HT-29 (cell line): ENCODE measurements at places on chromosomes 12 and 14. TPM values are rescaled to one million over a fixed set of nuclear protein-coding genes. Genes with fewer than 3 reads are reported as not detected.
A peak's percentile ranks its signal among the peaks of the same experiment; 100 is the strongest.

GRIN2B gene
- 0.08 and 0.29 TPM in 2 replicates for total RNA-seq

- DNase-seq, result no peak
These were observed 299.3 kb upstream of the STXBP6 start for GRCh38 chr14:25349269-25349668.

GRCh38 chr14:104804481-104805325, 3.8 kb downstream of the ZBTB42 start:
- no peak for DNase-seq

CD27 gene
- 0.23 TPM in 1 of 2 replicates, not detected in the other for total RNA-seq

DNA sequence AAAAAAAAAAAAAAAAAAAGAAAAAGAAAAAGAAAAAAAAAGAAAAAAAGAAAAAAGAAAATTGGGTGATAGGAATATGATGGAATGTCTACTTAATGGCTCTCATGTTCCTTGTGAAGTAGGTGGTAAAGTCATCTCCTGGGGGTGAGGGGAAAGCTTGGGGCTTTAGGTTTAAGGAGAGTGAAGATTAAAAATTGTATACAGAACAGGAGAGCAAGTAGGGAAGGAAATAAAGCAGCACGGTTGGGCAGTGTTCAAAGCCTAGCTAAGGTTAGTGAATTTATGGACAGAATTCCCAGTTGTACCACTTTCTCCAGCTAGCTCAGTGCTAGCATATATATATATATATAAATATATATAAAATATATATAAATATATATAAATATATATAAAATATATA, 40.0 kb upstream of the SLC2A13 start:
- no peak for DNase-seq

ASB2 gene
- 0.05 and 0.16 TPM in 2 replicates for total RNA-seq

DNA sequence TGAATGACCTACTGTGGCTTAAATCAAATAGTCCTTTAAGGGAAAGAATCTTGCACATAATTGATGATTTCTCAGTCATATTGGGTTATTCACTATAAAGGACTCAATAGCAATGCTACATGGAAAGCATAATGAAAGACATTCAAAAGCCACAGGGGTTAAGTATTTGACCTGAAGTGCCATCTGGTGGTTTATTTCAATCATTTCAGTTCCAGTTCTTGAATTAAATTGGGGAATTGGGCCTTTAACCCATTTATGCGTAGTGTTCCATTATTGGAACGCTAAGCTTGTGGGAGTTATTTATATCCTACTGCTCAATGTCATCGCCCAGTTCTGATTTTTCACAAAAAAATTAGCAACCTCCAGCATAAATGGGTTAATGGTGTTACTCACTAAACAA, 41.3 kb upstream of the C12orf71 start:
- peak; percentile 48 for DNase-seq

GRCh38 chr12:78149459-78149858, 318.8 kb downstream of the NAV3 start:
- no peak for DNase-seq

DNA sequence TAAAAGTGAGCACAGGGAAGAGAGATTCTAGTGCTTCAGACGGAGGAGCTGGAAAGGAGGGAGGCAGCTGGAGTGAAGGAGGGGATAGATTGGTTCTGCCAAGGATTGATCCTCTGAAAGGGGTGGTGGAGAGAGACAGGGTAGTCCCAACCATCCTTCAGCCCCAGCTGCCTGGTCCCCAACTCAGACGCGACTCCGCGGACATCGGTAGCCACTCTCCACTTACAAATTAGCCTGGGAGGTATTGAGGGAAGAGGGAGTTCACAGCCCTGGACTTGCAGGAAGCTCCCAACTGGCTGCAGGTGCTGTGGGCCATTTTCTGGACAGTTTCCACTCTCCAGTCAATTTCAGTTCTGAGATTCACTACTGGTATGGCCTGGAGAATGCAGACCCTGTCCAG, 1.2 kb downstream of the PLEKHD1 start:
- no peak for DNase-seq

GRCh38 chr12:4987076-4988046, 56.3 kb upstream of the KCNA5 start:
- no peak for DNase-seq

DNA sequence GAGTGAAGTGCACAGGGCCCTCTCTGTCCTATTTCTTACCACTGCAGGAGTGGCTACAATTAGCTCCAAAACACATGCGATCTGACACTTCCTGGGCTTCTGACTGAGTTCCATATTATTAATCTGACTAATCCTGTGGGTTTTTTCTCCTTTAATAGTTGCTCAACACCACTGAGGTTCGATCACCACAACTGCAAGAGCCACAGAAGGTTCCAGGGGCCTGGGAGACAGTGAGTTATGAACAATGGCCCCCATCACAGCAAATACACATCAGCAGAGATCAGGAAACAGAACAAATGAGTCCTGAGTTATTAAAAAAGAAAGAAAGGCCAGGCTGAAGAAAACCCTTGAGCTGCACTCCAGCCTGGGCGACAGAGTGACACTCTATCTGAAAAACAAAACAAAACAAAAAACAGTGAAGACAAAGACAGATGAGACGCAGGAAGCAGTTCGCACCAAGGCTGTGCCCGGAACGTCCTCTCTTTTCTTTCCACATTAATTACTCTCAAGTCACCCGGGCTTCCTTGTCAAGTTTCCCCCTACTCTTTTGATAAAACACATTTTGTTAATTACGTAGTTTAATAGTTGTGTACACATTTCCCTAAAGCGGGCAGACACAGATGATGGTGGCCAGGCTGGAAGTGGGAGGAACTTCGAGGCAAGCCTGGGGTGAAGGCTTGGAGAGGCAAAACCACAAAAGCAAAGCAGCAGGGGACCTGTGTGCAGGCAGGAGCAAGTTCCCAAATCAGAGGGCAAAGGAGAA, 42.7 kb downstream of the CDC42BPB start:
- no peak for DNase-seq

GRCh38 chr12:80017261-80017870, 82.0 kb upstream of the OTOGL start:
- DNase-seq, result no peak

DNA sequence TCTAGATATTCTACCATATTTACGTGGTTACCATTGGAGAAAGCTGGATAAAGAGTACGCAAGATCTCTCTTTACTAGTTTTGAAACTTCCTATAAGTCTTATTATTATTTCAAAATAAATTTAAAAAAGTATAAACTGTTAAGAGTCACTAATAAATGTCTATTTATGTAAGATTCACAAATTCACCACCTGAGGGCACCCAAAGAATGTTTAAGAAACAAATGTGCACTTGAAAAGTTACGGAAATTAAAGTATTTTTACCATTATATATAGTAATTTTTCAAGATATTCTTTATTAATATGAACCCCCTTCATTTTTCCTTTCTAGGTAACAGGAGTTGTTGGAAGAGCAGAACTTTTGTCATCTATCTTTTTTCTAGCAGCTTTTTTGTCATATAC, 11.9 kb downstream of the TMTC3 start:
- peak; percentile 65 for DNase-seq

DNA sequence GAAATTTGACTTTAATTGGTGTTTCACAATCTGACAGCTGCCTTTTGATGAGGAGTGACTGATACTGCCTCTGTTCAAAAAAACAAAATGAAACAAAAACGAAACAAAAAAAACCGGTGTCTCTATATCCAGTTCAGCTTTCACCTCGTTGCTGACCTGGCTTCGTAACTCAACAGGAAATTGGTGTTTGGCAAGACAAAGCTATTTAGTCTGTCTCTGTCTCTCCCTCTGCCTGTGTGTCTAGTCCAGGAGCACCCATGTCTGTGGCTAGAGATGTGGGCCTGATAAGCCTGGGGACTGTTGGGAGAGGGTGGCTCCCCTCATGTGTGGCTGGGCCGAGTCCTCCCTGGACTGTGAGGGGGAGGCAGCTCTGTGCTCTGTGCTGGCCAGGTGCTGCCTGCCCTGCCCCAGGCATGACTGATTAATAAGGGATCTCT, 11.3 kb downstream of the CACNA1C start:
- DNase-seq, result no peak

OR6C2 gene
- total RNA-seq, result not detected in 2 replicates

GRCh38 chr12:91902860-91903683, 242.6 kb downstream of the BTG1 start:
- DNase-seq, result no peak

DAO gene
- total RNA-seq, result not detected in 2 replicates

GRCh38 chr14:93132472-93133065, 16.8 kb upstream of the ITPK1 start:
- peak; percentile 35 for DNase-seq

- DNase-seq, result no peak
These were observed 46.9 kb upstream of the OTX2 start for GRCh38 chr14:56857216-56857615.

- DNase-seq, result no peak
These were observed 59.7 kb downstream of the PLXNC1 start for GRCh38 chr12:94207849-94208621.

FAM222A gene
- total RNA-seq, result 4.8 and 5.1 TPM in 2 replicates

HOXC13 gene
- total RNA-seq, result 0.65 and 1.3 TPM in 2 replicates

DNA sequence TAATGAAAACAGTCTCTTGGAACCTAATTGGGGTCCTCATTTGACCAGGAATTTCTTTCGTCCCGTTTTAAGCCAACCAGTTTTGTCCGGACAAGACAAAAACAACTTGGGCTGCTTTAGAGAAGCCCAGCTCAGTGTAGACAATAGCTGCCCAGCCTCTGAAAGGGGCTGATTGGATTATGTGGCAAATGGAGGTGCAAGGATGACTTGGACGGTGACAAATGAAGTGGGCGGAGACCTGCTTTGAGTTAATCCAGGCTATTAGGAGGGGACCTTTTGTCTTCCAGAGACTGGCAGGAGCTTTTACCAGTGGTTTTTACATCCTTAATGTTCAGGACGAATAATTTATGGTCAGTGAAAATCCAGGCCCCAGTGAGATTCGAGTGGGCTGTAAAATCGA, 4.8 kb downstream of the MEG3 start:
- no peak for DNase-seq

DNA sequence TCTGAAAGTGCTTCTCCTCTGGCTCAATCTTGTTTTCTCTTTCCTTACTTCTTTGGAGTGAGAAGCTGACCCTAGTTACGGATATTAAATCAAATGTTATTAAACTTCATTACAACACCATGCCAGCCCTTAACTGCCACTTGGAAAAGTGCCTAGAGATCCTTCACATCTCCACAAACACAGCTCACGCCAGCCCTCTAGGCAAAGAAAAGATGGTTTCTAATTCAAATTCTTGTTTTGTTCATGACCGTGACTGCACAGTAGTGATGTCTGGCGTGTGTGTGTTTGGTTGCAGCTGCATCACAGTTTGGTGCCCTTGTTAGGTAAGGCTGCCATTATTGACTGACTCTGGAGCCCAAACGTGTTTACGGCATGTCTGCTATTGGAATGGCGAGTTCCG, 113.0 kb downstream of the BEGAIN start:
- DNase-seq, result no peak

AMDHD1 gene
- total RNA-seq, result 0.36 and 0.47 TPM in 2 replicates

NRXN3 gene
- not detected in 2 replicates for total RNA-seq

- no peak for DNase-seq
These were observed 234.8 kb downstream of the CACNA1C start for GRCh38 chr12:2287589-2287988.

DNA sequence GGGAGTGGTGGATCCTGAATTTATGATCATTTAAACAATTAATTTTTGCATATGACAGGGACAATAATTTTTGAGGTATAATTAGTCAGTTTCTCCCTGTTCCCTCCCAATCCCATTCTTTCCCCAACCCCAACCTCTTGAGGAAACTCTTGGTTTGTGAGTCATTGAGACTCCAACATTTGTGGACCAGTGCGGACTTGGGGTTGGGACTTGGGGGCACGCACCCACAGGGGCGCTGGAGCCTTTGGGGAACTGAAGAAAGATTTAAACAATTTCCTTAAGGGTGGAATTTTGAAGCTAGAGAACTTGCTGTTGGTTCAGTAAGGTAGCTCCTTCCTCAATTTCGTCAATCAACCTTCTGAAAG, 17.4 kb upstream of the PTGR2 start:
- DNase-seq, result no peak
